CD4-positive, alpha-beta T cell (primary cell): ENCODE measurements at places on chromosomes 4 and X.

- no peak for DNase-seq
These were observed 6.3 kb upstream of the ATP10D start for GRCh38 chr4:47478804-47479203.

GRCh38 chr4:125191232-125191631, 123.5 kb upstream of the FAT4 start:
- no peak for DNase-seq

GRCh38 chr4:89056953-89057398, at the start of gene FAM13A:
Gene FAM13A, minus strand, starts transcription at chr4:89057185. Its CDS starts 221 bp downstream, at chr4:89056964.
- no peak for DNase-seq

GRCh38 chrX:8688776-8689175, 43.2 kb downstream of the ANOS1 start:
- no peak for DNase-seq

- no peak for DNase-seq
These were observed 3.9 kb downstream of the CTBP1 start for GRCh38 chr4:1244978-1245471.

- DNase-seq = no peak
These were observed 67.6 kb downstream of the PJA1 start for GRCh38 chrX:69097451-69098236.

DNA sequence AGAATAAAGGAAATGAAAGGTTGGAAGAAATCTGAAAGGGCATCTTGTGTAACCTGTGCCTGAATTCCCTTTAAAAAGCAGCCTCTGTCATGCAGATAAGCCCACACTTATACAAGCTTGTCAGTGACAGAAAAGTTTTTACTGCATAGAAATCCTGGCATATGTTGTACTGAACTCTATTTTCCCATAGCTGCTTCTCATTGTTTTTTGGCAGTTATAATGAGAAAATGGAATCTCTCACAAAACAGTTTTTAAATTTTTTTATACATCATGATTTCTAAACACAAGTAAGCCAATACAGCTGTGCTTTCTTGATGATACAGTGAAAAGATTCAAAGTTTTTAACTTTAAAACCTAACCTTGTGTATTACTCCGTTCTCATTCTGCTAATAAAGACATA, 511.4 kb upstream of the ARX start:
- no peak for DNase-seq

DNA sequence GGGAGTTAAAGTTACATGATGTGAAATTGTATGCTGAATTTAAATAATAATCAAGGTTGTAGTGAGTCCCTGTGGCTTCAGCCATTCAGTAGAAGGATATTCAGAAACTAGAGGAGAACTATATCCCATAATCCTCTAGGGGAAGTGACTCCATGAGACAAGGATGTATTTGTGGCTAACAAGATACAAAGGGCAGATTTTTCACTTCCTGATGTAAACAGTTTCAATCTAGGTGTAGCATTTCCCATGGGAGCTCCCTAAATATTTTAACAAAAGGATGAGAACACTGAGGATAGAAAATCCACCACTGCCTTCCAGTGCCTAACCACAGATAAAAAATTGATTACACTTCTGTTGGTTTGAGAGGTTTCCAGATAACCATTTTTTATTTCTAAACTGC, 435.4 kb upstream of the TENM3 start:
- DNase-seq = no peak

GRCh38 chr4:73619346-73619745, 890 bp downstream of the RASSF6 start:
- DNase-seq = no peak

DNA sequence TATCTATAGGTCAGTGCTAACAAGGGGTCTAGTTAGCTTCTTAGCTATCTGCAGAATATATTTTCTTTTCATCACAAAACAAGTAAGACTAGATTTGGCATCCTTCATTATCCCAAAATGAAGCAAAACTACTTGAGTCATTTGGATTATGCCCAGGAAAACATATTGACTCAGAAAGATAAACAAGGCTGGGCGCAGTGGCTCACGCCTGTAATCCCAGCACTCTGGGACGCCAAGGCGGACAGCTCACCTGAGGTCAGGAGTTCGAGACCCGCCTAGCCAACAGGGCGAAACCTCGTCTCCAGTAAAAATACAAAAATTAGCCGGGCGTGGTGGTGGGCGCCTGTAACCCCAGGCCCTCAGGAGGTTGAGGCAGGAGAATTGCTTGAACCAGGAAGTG, 18.0 kb upstream of the MND1 start:
- no peak for DNase-seq

DNA sequence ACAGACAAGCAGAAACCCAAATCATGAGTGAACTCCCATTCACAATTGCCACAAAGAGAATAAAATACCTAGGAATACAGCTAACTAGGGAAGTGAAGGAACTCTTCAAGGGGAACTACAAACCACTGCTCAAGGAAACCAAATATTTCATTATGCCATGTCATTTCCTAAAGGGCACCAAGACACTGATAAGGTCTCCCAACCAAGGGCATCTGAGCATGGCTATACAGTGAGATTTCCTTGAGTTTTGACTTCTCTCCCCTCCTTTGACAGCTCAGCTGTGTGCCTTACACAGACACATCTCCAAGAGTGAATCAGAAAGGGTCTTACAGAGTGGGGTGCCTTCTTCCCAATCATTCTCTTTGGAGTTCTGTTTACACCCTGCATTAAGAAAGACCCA, 40.4 kb downstream of the PCDH7 start:
- no peak for DNase-seq

DNA sequence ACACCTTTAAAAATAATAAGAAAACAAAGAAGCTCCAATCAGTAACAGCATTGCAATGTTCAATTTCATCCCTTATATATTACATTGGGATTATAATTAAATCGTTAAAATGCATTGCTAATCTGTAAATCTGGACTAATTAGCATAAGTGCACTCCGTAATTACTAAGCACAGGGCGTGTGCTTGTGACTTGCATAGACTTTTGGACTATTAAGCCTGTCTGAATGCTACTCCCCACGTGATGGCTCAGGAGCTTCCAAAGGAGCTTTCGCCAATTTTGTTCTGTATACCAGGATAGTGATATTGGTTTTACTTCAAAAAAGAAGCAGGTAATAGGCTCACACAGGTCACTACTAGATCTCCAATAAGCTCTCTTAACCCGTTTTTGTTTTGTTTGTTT, 497.1 kb downstream of the SMARCA1 start:
- DNase-seq = no peak

- no peak for DNase-seq
These were observed 31.8 kb downstream of the KLF3 start for GRCh38 chr4:38695809-38696208.

DNA sequence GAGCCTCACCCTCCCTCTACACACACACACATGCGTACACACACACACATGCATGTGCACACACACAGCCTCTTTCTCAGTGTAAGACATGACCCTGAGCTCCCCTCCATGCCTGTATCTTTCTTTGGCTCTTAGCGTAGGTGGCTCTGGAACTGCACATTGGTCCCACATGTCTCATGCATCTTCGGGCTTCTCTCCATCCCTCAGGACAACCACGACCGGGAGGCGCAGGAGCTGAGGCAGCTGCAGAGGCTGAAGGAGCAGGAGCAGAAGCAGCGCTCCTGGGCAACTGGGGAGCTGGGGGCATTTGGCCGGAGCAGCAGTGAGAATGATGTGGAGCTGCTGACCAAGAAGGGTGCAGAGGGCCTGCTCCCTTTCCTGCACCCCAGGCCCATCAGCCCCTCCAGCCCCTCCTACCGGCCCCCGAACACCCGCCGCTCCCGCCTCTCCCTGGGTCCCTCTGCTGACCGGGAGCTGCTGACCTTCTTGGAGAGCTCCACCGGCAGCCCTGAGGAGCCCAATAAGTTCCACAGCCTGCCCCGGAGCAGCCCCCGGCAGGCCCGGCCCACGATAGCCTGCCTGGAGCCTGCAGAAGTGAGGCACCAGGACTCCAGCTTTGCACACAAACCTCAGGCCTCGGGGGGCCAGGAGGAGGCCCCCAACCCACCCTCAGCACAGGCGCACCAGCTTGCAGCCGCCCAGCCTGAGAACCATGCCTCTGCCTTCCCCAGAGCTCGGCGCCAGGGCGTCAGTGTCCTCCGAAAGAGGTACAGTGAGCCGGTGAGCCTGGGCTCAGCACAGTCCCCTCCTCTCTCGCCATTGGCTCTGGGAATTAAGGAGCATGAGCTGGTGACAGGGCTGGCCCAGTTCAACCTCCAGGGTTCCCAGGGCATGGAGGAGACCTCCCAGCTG, 38.6 kb downstream of the FHDC1 start:
- DNase-seq = no peak

DNA sequence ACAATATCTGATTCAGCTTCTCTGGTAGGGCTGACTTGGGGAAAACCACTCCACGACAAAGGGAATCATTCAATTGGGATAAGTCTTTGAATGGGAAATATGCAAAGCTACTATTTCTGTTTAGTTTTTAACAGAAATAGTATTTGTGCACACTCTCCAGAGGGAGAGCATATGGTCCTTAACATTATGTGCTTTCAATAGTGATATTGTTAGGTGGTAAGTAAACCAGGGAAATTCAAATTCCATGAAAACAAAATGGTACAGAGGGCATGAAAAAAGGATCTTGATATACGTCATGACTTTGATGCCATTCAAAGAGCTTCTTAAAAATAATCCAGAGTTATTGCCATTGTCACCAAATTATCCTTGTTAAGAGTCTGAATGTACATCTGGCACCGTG, 47.1 kb upstream of the CITED1 start:
- no peak for DNase-seq

DNA sequence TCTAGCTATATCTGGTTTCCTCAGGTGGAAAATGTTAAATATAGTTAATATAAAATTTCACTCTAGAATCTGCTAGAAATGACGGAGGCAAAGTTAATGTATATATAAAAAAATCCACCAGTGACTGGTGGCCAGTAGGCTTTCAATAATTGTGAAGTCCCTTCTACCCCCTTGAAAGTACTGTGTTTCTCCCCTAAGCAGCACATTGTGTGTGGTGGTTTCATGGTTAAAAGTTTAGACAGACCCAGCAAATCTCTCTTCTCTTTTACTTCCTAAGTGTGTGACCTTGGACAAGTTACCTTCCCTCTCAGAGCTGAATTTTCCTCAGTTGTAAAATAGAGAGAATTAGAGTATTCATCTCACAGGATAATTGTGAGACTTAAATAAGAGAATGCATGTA, 600 bp upstream of the HEPH start:
- no peak for DNase-seq

DNA sequence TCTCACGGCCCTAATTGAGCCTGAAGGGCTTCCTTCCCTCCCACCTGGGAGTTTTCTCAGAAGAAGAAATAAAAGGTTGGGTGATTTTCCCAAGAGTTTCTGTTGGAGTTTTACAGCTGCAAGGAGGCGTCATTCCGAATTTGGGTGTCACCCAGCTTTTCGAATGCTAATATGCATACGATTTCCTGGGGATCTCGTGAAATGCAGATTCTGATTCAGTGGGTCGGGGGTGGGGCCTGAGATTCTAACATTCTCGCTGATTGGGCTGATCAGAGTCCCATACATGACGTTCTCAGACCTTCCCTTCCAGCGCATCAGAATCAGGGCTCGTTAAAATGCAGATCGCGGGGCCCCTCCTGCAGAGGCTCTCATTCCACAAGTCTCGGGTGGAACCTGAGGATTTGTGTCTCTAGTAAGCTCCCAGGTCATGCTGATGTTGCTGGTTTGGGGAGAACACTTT, 125.8 kb upstream of the STX18 start:
- no peak for DNase-seq

DNA sequence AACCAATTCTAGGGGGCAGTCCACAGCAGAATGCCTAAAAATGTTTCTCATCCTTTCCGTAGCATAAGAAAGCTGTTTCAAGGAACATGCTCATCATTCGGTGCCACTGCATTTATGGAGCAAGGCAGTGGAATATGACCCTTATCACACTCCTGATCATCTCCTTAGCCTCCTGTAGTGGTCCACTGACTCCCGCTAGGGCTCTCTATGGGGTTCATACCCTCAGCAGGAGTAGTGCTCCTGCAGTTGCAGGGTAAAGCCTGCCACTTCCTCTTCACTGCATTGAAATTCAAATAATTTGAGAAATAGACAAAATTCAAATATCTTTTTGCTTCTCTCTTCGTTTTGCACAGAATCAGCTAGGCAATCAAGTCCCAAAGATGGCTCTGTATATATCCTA, 107.0 kb downstream of the NDST3 start:
- no peak for DNase-seq

DNA sequence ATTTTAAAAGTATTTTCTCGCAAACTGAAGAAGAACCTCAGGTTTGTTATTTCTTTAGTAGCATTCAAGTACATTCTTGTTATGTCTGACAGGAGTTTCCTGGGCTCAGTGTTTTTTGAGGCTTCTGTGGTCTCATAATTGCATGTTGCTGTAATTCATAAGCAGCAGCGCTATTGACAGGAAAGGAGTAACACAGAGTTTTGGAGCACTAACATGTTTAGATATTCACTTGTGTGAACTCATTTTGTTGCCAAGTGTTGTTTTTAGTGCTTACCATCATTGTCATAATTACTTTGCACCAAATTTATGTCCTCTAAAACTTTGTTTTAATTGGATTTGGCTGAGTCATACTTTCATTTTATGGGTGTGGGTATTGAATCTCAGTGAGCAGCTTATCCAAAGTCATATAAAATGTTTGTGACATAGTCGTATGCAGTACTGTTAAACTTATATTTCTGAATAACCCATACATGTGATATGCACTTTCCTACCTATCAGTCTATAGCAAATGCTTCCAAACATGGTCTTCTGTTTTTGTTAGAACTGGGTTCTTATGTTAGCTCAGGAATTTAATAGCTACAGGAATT, 358.7 kb upstream of the CTSO start:
- no peak for DNase-seq

- no peak for DNase-seq
These were observed 8.7 kb upstream of the ITGB1BP2 start for GRCh38 chrX:71292669-71293365.

- no peak for DNase-seq
These were observed 150.6 kb downstream of the UNC5C start for GRCh38 chr4:95398217-95398616.

DNA sequence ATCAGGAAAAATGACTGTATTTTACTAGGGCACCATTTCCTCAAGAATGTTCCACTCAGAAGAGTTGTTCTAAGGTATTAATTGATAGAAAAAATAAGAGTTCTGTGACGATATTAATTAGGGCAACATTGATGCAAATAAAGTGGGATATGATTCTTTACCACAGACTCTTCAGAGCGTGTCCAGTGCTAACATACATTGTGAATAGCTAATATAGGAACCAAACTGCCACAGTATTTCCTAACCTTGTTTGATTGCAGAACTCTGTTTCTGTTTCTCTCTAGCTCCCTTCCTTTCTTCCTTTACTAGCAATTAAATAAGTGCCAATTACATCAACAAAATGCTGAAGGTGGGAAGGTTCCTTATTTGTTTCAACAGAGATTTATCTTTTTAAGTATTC, 154.1 kb upstream of the CPEB2 start:
- DNase-seq = no peak
